ENCODE measurements at places on chromosomes 1 and 21. TPM values are rescaled to one million over a fixed set of nuclear protein-coding genes. Genes with fewer than 3 reads are reported as not detected.

FMO5 gene
- 0.60 TPM for total RNA-seq

GPR3 gene
- 0.43 TPM for total RNA-seq

GNG4 gene
- total RNA-seq: not detected

LCE6A gene
- total RNA-seq: not detected

HIVEP3 gene
- 10.7 TPM for total RNA-seq

PRELP gene
- not detected for total RNA-seq

LRRN2 gene
- not detected for total RNA-seq

TBX19 gene
- total RNA-seq: 3.2 TPM

SPOCD1 gene
- 0.34 TPM for total RNA-seq

DIO1 gene
- not detected for total RNA-seq

LYSMD1 gene
- 6.1 TPM for total RNA-seq

GABPA gene
- total RNA-seq: 25.3 TPM

RORC gene
- 1.2 TPM for total RNA-seq

EPHB2 gene
- 0.25 TPM for total RNA-seq

PCP4L1 gene
- 1.1 TPM for total RNA-seq

CAPN8 gene
- total RNA-seq: 0.28 TPM

CFHR2 gene
- not detected for total RNA-seq

ZFP69 gene
- total RNA-seq: 2.9 TPM
